ENCODE measurements at places on chromosomes 6 and 20.

DNA sequence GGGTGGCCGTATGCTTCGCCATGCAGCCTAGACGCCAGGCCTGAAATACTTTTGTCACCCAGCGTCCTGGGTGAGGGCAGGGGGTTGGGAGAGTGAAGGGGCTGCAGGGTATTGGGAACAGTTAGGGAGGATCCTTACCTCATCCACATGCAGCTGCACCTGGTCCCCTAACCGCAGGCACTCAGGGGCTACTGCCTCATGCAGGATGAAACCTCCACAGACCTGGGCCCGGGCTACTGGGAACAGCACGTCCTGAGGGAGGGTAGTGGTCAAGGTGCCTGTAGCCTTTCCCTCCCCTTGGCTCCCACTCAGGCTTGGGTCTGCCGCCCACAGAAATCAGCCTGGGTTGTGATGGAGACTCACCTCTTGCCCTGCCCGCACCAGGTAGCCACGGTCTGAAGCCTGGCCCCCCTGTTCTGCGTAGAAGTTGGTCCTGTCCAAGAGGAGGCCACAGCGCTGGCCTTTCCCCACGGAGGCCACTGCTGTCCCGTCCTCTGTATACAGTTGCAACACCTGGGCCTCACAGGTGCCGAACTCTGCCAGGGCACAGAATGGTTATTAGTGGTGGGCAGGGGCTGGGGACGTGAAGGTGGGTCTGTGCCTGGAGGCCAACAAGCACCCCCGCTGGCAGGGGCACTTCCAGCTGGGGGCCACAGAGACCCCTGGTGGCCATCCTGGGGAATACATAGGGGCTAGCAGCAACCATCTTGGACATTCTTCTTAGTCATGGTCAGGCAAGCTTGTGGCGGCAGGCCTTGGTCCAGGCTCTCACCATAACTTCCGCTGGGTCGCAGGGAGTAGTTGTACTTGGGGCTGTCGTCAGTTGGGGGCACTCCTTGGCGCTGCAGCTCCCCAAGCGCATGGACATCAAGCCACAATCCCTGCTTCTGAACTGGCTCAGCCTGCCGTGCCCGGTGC is 8.6 kb downstream of the AARS2 start:
- DNase-seq, result no peak

DNA sequence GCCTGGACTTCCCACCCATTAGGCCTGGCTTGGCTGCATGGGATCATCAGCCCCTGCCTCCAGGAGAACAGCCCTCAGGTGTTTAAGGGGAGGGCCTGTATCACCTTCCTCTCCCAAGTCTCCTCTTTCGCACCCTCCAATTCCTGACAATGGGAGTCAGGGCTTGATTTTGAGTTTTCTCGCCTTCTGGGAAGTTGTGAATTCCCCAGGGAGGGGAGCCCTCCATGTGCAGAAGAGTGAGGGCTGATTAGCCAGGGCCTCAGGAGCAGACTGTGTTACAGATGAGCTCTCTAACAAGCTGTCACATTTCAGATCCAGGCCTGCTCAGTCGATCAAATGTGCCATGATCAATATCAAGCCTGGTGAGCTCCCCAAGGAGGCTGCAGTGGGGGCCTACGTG is 42.4 kb downstream of the CNBD2 start:
- no peak for DNase-seq

GRCh38 chr6:33677143-33677660 is 34.3 kb downstream of the UQCC2 start:
- DNase-seq, result peak; percentile 67

DNA sequence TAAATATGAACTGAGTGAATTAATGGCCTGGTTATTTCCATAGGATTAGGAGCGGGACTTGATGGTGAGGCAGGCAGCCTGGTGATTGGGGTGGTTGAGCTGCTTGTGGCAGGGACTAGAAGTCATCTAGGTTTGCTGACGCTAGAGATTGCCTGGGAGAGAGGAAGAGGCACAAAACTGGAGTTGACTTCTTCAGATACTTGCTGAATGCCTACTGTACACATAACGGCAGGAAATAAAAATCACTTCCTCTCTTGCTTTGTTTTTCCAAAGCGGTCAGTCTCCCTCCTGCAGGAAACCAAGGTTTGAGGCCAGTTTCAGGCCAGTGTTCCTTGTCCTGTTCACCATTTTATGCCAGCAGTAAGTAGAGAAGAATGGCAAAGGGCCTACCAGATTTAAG is 36.7 kb upstream of the MYLIP start:
- DNase-seq, result no peak

- no peak for DNase-seq
Observed at GRCh38 chr6:112710710-112711109, 363.6 kb downstream of the RFPL4B start.

- DNase-seq, result no peak
Observed at GRCh38 chr20:24779946-24780345, 169.1 kb upstream of the CST7 start.

DNA sequence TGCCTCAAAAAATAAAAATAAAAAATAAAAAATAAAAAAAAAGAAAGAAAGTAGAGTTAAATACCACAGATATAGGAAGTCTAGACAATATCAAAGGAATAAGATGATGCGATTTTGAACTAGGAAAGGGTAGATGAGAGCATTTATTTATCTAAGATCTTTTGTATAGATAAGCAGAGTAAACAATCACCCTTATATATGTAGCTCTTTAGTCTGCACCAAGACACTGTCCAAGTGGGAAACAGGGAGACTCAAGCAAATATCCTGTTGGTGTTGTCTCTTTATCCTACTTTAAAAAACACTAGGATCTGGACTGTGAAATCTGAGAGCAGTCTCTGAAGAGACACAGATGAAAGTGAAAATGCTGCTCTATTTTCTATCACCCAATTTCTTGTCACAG is 587.0 kb upstream of the FLRT3 start:
- DNase-seq, result no peak

- no peak for DNase-seq
Observed at GRCh38 chr6:105616521-105616920, 213.6 kb upstream of the PREP start.

GRCh38 chr20:48892891-48893290 is 28.6 kb upstream of the ARFGEF2 start:
- DNase-seq, result no peak

DNA sequence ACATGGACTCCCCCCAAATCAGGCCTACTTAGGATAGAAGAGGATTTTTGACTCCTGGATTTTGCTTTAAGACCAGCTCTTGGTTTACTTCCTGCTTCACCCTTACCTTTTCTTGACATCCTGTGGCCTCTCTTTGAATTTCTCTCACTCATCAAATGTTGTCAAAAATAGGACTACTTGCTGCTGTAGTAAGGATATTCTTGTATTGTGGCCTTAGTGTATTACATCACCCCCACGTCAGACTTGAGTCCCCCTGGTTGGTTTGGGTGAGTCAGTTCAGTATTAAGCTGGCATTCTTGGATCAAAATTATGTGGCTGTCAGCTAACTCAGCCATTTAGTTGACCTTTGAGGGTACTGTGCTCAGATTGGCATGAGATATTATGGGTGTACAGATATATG is 1.1 kb downstream of the TPX2 start:
- no peak for DNase-seq

Measured in BJ (cell line).